Type B pancreatic cell (in vitro differentiated cells): ENCODE measurements at places on chromosomes 6 and 20.

DNA sequence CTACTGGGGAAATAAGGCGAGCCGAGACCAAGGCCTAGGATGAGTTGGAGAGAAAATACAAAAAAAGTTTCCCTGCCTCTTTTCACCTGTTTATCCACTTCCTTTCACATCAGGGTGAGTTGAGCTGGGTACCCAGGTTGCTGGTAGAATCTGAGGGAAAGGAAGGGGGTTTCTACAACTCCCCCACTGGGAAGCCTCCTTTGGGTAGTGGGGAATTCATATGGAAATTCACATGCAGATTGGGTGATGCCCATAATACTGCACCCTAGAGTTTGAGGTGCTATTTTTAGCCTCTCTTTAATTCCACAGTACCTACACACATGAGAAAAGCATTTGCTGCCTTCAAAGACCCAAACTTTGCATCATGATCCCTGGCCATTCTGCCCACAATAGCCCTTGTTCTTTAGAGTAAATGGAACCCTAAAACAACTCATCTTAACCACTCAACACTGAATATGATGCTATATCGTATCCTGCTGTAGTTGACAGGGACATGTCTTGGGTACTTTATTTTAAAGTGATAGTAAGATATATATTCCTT, 2.7 kb downstream of the OSTM1 start:
- DNase-seq: no peak

- DNase-seq: peak; percentile 83
Measured at GRCh38 chr6:166381733-166382499, 824 bp downstream of the MPC1 start.

DNA sequence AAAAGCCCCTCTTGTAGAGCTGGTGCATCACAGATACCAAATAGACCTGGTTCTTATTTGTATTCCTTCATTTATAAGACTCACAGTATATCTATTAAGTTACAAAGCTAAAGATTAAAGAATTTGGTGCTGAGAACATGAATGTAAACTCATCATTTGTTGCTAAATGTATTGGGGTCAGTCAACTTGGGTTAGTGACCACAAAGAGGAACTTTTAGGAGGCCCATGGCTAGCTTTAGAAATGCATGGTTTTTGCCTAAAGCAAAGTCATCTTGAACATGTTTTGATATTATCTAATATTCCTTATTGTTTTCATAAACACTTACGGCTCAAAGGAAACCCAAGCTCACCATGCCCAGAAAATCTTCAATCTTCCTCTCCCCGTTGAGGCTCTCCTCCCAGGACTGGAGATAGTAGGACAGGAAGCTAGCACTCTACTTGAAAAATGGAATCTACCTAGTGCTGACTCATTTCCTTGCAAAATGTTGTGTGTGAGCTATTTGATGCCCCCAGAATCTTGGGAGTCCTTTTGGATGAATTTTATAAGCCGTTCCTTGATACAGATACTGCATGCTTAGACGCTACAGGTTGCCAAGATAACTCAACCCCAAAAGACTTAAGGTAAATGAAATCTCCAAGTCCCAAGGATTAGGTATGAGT, 121.4 kb downstream of the BMP2 start:
- DNase-seq: no peak

DNA sequence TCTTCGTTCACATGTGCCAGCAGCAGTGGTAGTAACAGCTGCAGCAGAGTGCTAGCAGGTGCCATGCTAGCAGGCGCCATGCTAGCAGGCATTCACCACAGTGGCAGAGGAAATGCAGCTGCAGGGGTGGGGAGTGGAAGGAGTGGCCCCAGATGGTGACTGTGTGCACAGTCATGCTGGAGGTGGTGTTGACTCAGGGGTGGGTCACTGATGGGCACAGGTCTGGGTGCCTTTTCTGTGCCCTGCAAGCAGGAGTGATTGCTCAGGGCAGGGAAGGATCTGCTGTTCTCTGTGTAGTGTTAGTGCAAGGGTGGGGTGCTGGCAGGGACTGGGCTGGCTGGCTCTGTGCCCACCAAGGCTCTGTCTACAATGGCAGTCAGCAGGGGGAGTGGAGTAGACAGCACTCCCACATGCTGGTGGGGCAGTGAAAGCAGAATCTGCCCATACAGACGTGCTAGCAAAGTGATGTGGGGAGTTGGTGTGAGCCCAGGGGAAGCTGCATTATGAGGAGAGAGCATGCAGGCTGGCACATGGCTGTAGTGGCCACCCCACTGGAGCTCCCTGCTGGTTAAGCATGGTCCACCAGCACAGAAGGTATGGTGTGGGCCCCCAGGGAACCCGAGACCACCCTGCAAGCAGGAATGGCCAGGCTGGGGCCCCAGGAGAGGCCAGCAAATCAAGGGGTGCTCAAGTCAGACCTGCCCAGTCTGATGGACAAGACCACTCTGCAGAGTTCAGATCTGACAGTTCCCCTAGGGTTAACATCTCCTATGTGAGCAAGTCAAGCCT, 11.4 kb upstream of the TSPYL4 start:
- no peak for DNase-seq

- DNase-seq: peak; percentile 78
Measured at GRCh38 chr20:2742934-2743559, 50.5 kb downstream of the EBF4 start.

DNA sequence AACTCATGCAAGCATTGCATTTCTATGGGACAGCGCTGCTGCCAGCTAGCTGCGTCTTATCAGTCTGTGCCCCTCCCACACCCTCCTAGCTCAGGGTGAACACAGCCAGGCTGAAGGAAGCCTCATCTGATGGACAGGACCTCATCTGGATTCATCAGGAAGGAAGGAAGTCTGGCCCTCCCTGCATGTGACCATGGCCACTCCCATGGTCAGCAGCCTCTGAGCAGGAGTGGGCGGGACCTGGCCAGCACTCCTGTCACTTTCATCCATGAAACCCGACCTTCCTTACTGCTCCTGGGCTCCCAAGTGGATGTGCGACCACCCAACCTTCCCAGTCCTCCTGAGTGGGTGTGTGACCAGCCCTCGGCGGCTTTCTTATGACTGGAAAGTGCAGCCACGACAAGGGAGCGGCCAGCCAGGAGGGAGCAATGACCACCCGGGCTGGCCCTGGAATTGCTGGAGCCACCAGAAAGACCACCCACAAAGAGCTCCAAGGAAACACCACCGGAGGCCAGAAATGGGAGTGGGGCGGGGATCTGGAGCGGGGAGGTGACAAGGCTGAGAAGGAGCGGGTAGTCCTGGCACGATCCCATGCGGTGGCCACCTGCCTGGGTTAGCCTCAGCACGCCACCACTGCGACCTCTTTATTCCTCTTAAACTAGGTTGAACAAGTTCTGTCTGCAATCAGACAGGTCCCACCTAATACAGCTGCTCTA, 241.2 kb downstream of the TTLL2 start:
- DNase-seq: peak; percentile 53

DNA sequence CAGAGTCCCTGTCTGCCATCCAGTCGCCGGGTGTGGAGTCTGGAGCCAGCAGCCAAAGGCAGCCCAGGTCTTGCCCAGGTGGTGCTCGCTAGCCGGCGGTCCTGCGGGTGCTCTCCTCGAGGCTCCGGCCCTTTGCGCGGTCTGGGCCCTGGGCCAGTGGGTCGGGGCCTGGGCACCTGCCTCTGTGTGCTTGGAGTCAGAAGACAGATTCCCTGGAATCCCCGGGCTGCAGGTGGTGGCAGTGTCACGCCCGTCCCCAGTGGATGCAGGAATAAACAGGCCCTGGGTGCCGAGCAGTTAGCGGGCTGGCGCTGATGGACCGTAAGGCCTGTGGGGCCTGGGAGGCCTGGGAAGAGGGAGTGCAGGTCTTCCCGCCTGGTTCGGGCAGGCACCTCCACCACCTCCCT, 5.3 kb downstream of the SS18L1 start:
- DNase-seq: no peak

DNA sequence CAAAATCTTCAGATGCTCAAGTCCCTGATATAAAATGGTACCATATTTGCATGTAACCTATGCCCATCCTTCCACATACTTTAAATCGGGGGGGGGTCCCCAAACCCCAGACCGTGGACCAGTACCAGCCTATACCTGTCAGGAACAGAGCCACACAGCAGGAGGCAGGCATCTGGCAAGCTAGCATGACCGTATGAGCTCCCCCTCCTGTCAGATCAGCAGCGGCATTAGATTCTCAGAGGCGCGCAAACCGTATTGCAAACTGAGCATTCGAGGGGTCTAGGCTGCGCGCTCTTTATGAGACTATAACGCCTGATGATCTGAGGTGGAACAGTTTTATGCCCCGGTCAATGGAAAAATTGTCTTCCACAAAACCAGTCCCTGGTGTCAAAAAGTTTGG, 30.7 kb downstream of the FGD2 start:
- DNase-seq: no peak

GRCh38 chr20:24604966-24605665, 135.7 kb downstream of the SYNDIG1 start:
- no peak for DNase-seq

DNA sequence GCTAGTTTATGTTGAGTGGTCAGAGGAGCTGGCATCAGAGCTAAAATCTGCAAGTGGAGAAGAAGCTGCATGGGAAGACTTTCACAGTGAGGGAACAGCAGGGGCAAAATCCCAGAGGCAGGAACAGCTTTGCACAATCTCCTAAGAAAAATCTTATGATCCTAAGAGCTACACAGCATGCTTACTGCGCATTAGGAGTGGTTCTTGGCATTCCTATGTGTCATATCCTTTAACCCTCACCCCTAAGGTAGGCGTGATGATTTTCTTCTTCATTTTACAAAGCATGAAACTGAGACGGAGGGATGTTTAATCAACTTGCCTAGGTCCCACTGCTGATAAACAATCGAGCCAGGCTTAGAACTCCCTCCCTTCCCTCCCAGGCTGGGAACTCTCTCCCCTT, 313.6 kb upstream of the SULF2 start:
- DNase-seq: no peak

- DNase-seq: no peak
Measured at GRCh38 chr6:84667252-84668213, 96.9 kb downstream of the TBX18 start.

GRCh38 chr20:48470141-48470540, 357.7 kb downstream of the PREX1 start:
- DNase-seq: no peak

GRCh38 chr20:57794600-57795341, 85.0 kb upstream of the PMEPA1 start:
- no peak for DNase-seq

GRCh38 chr6:46080111-46080510, 49.7 kb upstream of the ENPP4 start:
- DNase-seq: no peak

- no peak for DNase-seq
Measured at GRCh38 chr6:57252975-57253374, 30.9 kb upstream of the RAB23 start.

DNA sequence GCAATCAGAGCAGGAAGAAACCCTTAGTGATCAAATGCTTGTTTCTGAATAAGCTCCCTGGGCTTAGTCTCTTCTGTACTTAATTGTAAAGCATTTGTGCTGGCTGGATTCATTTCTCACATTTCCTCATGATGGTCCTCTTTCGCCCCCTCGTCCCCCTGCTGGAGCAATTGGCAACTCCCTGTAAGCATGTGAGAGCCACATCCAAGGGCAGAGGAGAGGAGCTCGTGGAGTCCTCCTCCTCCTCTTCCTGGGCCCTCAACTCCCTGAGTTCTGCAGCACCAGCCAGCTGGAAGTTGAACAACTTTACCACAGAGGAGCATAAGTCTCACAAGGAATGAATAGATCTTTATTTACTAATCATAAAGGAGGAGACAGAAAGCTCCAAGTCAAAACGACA, 12.6 kb downstream of the ANKEF1 start:
- no peak for DNase-seq

DNA sequence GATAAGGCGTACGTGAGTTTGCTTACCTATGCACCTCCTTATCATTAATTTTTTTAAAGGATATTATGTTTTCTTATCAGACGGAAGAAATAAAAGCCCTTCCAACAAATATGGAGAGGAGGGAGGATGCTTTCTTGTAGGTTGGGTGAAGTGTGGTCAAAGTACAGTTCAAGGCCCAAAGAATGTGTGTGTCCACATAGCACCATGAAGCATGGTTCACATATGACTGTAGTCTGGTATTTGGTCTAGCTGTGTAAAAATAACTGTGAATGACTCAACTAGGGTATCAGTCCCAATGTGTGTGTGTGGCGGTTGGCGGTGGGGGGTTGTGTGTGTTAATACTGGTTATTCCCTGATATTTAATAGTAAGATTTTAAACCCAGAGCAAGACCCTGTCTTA, 212.7 kb downstream of the TMEM242 start:
- no peak for DNase-seq

DNA sequence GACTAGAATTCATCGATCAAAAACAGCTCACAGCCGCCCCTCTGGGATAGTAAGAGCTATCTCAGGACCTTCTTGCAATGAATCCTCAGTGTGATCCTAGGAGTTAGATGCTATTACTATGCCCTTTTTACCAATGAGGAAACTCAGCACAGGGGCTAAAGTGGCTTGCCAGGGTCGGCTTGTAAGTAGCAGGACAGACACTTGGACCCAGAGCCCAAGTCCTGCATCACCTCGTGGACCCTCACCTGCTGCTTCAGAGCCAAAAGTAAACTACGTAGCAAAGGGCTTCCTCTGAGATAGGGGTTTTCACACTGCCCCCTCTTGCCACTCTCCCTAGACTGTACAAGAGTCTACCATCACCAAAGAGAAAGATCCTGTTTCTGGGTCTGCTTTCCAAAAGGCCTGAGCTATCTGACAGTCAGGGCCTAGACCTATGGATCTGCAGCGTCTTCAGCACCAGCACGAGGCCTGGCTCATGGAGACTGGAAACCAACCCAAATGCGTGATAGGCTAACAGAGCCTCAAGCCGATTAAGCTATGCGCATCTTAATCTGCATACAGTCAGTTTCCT, 172.3 kb downstream of the ANKRD60 start:
- no peak for DNase-seq

DNA sequence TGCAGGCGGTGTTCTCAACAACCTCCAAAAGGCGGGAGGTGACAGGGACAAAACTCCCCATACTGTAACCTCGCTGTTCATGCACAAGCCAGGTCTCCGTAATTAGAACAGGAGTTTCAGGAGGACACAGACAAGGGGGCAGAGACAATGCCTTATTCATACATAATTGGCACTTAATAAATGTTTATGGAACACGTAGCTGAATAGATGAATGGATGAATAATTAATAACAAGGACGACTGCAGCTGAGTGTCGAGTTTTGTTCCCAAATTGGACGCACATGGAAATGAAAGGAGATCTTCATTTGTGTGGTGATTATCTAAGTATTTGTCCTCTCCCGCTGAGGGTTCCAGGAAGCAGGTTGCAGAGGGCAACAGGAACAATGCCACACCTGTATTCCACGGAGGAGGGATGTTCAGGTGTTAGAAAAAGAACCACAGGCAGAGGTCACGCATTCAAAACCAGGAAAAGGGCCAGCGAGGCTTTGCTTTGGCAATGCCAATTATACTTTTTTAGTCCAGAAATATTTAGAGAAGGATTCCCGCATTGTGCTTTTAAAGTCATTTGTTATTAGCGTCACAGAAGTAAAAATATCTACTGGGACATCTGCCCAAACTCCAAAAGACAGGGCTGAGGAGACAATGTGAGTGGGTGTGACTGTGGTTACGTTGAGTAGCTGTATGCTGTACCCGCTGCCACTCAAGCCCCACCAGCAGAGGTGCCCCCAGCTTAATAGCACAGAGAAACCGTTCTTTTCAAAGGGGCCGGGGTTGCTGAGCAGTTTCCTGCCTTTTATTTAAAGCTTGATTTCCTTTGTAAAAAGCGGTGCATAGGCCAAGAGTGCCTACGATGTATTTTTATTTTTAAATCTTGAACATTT, 123.3 kb downstream of the PXDC1 start:
- DNase-seq: peak; percentile 45

- DNase-seq: no peak
Measured at GRCh38 chr20:51749674-51750036, 18.5 kb downstream of the ATP9A start.

- DNase-seq: no peak
Measured at GRCh38 chr20:33419140-33419974, 18.0 kb upstream of the CDK5RAP1 start.
